ENCODE measurements at places on chromosomes 11 and 22.
A peak's percentile ranks its signal among the peaks of the same experiment; 100 is the strongest.

DNA sequence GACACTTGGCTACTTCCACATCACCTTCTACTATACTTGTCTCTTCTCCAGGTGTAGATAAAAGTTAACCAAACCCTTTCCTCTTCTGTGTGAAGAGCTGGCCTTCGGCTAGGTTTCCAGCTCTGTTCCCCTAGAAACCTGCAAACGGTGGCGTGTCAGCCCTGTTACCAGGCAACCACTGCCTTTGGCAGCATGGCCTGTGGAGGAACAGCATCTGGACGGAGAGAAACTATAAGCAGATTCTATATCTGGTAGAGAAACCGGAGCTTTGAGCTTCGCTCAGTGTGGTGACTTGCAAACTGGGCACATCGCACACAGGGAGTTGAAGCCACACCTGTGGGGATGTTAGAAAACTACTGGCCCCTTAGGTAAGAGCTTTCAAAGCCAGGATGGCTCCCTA, 35.9 kb downstream of the ARAP1 start:
- no peak for DNase-seq

GRCh38 chr11:12109591-12110196, 696 bp upstream of the MICAL2 start:
- peak; percentile 82 for DNase-seq

GRCh38 chr11:122804796-122805195, 33.5 kb upstream of the CRTAM start:
- no peak for DNase-seq

- no peak for DNase-seq
These were observed 7.7 kb upstream of the MRGPRD start for GRCh38 chr11:68988491-68988890.

DNA sequence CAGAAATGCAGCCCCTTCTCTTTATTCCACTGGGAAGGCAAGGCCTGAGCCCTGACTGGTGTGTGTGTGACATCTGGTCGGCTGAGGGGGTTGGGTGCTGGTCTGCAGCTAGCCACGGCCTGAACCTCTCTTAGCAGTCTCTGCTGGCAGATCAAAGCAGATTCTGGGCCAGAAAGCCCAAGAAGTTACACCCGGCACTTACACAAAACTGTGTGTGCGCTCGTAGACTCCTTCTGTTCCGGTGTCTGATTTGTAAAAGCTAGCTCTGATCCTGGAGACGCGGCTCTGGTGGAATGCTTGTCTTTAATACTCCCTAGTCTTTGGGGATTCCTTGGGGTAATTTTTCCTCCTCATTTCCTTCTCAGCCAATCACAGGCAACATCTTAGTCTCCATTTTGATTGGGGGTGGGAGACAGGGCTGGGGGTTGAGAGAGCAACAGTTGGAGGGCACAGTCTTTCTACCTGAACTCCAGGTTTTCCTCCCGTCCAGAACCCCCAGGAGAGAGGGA, 5.5 kb downstream of the PKNOX2 start:
- no peak for DNase-seq

DNA sequence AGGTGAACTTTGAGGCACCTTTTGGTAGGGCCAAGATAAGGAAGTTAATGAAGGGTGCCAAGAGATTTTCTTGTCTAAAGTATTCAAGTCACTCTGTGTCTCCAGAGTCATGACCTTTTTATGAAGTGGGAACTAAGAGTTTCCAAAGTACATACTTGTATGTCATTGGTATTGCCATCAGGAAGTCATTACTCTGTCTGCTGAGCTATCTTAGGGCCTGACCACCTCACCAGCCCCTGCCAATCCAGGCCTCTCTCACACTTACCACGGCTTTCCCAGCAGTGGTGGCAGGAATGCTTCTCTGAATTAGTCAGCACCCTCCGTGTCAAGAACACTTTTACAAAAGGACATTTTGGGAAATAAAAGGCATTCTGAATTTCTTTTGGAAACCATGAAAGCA, 192.8 kb upstream of the MTNR1B start:
- no peak for DNase-seq

DNA sequence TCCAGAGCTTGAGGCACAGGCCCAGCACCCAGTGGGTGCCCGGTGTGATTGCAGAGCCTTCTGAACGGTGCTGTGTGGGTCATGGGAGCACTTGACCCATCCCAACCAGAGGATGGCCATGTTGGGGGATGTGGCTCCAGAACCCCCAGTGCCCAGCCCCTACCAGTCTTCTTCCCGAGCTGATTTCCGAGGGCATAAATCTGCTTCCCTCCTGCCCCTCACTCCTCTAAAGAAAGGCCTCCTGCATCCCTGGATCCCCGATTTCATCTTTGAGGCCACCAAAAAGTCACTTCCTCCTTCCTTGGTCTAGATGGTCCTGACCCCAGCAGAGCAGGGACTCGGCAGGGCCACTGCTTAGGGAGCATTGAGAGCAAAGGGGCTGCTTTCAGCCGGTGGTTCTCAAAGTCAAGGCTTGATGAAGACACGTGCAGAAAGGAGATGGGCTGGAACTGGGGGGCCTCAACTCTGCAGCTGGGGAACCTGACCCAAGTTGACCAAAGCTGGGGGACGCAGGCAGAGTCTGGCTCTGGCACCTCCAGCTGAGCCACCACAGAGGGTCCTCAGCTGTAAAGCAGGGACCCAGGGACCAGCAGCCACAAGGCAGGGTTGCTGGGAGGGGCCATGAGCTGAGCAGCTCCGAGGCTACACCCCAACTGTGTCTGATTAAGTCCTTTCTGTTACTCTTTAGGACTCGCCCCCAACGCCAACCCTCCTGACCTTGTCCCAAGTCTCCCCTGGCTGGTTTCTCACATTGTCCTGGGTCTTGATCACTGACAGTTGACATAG, 56.6 kb downstream of the LINC01488 start:
- DNase-seq: no peak

GRCh38 chr11:115872416-115872815, 368.2 kb upstream of the CADM1 start:
- DNase-seq: no peak

- DNase-seq: no peak
These were observed 81.0 kb upstream of the ZBED5 start for GRCh38 chr11:10938650-10939387.

DNA sequence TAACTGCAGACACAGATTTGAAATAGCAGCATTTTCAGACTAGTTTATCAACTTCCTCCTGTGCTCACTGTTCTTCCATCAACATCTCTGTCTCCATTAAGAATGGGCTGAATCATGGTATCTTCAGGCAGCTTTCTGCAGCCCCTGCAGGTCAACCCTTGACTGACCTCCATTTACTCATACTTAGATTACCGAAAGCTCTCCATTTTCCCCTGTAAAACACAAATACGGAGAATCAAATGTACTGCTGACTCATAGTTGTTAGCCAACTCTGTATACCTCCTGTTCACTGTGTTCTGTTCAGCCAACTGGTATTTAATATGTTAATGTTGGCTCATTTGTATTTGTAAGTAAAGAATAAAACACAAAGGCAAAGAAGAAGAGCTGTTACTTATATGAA, 364.0 kb downstream of the CASP12 start:
- DNase-seq: no peak

DNA sequence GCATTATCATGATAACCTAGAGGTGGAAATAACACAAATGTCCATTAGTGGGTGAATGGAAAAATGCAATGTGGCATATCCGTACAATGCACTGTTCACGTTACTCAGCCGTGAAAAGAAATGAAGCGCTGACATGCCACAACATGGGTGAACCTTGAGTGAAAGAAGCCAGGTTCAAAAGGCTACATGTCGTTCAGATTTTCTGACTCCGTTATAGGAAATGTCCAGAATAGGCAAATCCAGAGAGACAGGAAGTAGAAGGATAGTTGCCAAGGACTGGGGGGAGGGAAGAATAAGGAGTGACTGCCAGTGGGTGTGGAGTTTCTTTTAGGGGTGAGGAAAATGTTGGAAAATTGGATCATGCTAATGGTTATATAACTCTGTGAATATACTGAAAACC, 133.8 kb downstream of the ATXN10 start:
- DNase-seq: no peak

DNA sequence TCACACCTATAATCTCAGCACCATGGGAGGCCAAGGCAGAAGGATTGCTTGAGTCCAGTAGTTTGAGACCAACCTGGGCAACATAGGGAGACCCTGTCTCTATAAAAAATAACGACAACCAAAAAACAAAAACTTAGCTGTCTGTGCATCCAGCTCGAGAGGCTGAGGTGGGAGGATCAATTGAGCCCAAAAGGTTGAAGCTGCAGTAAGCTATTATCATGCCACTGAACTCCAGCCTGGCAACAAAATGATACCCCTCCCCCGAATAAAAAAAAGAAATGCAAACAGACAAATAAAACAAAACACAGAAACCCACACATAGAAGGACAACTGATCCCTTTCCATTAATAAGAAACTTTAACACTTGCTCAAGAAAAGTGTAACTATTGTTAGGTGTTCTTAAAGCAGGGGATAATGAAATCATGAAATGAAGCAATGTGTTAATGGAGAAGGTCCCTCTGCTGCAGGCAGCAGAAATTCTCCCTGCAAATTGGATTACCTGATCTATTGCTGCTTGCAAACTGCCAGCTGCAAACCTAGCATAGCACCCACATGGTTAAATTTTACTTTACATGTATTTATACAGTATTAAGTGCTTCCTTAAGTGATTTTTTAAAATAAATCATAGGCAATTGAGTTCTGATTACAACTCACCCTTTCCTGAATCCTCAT, 226.3 kb downstream of the SBF2 start:
- DNase-seq: no peak

- no peak for DNase-seq
These were observed 5.4 kb downstream of the RELT start for GRCh38 chr11:73381589-73381988.

GRCh38 chr11:71951741-71952310, 23.0 kb downstream of the RNF121 start:
- DNase-seq: no peak

DNA sequence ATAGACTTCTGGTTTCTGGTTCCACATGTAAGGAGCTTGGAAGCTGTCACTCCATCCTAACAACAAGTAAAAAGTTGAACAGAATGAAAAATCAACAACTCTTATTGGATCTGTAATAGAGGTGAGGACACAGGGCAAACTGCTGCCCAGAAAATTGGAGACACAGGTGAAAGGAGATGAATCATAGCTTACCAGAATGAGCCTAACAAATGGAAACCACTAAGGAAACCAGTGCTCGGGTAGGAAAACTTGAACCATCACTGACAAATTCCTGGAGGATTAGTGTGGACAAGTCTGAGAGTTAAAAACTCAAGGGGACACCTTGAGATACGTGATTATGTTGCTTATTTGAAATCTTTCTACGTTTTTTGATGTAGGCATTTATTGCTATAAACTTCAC, 52.1 kb downstream of the GDPD4 start:
- DNase-seq: no peak

DNA sequence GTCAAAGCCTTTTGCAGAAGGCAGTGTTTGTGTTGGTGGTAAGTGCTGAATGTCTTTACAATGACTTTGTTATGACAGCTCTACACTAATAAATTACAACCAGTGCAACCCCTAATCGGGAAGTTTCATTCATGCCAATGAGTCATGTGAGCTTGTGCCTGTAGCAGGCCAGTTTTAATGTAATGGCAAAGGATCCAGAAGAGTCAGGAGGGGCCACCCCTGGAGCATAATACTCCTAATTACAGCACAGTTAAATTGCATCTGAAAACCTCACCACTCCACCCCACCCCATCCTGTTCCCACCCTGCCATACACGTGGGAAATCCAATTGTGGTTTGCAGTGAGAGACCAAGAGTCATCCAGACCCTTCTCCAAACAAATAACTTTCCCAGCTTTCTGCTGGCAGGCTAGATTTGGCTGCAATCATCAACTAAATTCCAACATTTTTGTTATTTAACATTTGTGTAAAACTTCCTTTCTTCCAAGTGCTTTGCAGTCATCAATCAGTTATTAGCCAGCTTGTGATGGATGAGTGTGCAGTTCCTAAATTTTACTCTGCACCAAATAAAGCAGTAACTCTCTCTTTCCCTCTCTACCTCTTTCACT, 277.3 kb upstream of the FAT3 start:
- DNase-seq: no peak

DNA sequence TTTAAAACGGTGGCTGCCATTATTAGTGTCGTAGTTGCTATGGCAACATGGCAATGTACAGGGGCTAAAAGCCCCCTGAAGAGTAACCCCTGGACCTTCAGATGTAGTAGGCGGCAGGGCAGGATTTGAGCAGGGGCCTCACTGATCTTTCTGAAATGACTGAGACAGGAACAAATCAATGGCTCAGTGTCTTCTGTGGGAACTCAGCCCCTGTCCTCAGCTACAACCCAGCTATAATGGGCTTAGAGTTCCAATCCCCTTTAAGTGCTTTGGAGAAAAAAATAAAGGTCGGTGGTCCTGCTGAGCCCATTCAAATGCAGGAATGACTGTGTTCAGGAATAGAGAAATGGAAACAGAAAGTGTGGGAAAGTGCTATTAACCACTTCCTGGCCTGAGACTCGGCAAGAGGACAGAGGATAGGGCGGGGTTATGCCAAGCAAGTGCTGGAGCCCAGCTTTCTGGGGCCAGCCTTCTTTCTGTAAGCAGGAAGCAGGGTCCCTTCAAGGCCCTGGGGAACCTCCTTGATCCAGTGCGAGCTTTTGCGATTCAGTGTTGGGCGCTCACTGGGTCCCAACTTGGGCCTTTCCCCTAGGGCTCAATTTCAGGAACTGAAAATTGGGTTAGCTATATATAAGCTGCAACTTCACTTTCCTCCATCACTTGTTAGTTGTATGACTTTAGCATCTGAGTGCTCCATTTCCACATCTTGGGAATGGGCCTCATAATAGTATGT, 6.1 kb upstream of the CD82 start:
- DNase-seq: no peak

DNA sequence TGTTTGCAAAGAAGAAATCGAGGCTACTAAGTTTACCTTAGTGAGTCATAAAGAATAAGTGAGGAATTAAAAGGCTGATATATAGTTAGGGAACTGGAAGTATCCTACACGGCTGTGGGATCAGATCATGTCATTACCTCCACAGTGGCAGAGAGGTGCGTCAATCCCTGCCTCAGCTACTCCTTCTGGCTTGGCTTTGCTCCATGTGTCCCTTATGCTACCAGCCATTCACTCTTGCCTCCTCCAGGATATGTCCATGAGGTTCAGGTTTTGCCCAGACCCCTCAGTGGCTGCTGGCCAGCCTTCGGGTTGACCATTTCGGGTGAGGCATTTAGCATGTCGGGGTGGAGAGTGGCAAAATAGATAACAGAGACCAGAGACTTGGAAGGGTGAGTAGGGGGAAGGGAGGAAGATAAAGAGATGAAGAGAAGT, 153.4 kb downstream of the LDLRAD3 start:
- DNase-seq: no peak

- DNase-seq: no peak
These were observed 1804.0 kb upstream of the RAG2 start for GRCh38 chr11:38402063-38402462.

DNA sequence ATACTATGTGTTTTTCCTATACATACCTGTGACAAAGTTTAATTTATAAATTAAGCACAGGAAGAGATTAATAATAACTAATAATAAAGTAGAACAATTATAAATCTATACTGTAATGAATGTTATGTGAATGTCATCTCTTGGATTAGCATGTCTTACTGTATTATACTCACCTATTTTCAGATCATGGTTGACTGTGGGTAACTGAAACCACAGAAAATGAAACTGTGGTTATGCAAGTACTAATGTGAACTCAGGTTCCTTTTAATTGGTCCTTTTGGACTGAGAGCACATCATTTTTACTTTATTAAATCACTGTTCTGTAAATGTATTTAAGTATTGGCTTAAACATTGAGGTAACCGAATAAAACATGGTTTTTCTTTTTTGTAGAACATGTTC, 108.8 kb downstream of the PPP6R3 start:
- DNase-seq: no peak

Data from hematopoietic multipotent progenitor cell treated with erythropoietin and hydrocortisone succinate and interleukin-3 and kit ligand, for 17 days (in vitro differentiated cells).